ENCODE measurements at places on chromosomes 12 and 14.

DNA sequence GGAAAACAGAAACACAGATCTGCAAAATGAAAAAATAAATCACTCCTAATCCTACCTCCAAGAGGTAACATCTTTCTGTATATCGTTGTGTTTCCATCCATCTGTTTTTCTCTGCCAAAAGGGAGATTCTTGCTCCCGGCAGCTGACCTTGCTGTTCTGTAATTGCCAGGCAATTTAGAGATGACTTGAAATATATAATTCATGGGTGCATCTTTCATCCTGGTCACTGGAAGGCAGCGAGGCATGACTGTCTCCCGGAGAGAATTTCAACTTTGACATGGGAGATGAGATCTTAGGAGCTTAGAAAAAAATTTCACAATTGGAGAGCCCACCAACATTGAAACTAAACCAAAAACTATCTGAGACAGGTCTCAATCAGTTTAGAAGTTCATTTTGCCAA is 53.0 kb downstream of the WSCD2 start:
- DNase-seq, result no peak

- no peak for DNase-seq
Observed at GRCh38 chr14:103121121-103121845, 2.0 kb upstream of the TNFAIP2 start.

- DNase-seq, result no peak
Observed at GRCh38 chr14:101711041-101711856, 50.3 kb upstream of the PPP2R5C start.

GRCh38 chr14:95911456-95911855 is 34.8 kb downstream of the TUNAR start:
- no peak for DNase-seq

GRCh38 chr14:26959972-26960660 is 362.3 kb upstream of the NOVA1 start:
- no peak for DNase-seq

GRCh38 chr12:80268924-80269749 is 169.8 kb downstream of the OTOGL start:
- no peak for DNase-seq
